ENCODE measurements at places on chromosomes 6 and 20. TPM values are rescaled to one million over a fixed set of nuclear protein-coding genes. Genes with fewer than 3 reads are reported as not detected.

DNA sequence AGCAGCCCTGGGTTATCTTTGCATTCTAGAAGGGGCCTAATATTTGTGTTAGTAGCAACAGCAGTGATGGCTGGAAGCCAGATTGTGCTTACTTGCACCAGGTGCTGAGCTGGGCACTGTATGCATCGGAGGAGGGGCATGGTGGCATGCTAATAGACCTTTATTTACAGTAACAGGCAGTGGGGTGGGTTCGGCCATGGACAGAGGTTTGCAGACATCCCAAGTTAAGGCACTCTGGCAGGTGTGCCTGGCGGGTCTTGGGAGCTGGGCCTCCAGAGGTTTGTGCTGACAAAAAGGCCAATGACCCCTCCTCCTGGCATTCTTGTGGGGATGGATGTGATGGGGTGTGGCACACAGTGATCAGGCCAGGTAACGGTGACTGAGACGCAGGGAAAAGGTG is 39.0 kb upstream of the CD93 start:
- H3K27ac ChIP-seq: no peak overlapping the region
- H3K4me1 ChIP-seq: peaks cover 6% of the 10 kb centered on the region
- H3K27me3 ChIP-seq: no peaks in the 10 kb centered on the region

The C6orf163 gene
- total RNA-seq: 3.8 TPM

GRCh38 chr6:4884646-4885340 is 108.6 kb downstream of the CDYL start:
- no peak for DNase-seq
- peaks cover 11% of the 10 kb centered on the region for H3K4me1 ChIP-seq
- no peak overlapping the region for H3K4me3 ChIP-seq
- no peaks in the 10 kb centered on the region for H3K27me3 ChIP-seq
- H3K36me3 ChIP-seq: no peaks in the 10 kb centered on the region

GRCh38 chr6:150169609-150170008 is 26.8 kb downstream of the PPP1R14C start:
- H3K4me3 ChIP-seq: no peak overlapping the region
- no peaks in the 10 kb centered on the region for H3K27me3 ChIP-seq
- H3K27ac ChIP-seq: no peak overlapping the region
- no peaks in the 10 kb centered on the region for H3K4me1 ChIP-seq
- DNase-seq: no peak

DNA sequence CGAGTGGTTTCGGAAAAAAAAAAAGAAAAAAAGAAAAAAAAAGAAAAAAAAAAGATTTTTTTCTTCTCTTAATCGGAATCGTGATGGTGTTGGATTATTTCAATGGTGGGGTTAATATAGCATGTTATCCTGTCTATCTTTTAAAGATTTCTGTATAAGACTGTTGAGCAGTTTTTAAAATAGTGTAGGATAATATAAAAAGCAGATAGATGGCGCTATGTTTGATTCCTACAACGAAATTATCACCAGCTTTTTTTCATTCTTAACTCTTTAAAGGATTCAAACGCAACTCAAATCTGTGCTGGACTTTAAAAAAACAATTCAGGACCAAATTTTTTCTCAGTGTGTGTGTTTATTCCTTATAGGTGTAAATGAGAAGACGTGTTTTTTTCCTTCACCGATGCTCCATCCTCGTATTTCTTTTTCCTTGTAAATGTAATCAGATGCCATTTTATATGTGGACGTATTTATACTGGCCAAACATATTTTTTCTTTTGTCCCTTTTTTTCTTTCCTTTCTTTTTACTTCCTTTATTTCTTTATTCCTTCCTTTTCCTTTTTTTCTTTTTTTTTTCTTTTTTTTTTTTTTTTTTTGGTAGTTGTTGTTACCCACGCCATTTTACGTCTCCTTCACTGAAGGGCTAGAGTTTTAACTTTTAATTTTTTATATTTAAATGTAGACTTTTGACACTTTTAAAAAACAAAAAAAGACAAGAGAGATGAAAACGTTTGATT is 3.6 kb downstream of the SOX4 start:
- peak overlapping the region; percentile 98 for H3K27ac ChIP-seq
- no peaks in the 10 kb centered on the region for H3K27me3 ChIP-seq
- no peak for DNase-seq
- H3K4me3 ChIP-seq: peak overlapping the region; percentile 97

DNA sequence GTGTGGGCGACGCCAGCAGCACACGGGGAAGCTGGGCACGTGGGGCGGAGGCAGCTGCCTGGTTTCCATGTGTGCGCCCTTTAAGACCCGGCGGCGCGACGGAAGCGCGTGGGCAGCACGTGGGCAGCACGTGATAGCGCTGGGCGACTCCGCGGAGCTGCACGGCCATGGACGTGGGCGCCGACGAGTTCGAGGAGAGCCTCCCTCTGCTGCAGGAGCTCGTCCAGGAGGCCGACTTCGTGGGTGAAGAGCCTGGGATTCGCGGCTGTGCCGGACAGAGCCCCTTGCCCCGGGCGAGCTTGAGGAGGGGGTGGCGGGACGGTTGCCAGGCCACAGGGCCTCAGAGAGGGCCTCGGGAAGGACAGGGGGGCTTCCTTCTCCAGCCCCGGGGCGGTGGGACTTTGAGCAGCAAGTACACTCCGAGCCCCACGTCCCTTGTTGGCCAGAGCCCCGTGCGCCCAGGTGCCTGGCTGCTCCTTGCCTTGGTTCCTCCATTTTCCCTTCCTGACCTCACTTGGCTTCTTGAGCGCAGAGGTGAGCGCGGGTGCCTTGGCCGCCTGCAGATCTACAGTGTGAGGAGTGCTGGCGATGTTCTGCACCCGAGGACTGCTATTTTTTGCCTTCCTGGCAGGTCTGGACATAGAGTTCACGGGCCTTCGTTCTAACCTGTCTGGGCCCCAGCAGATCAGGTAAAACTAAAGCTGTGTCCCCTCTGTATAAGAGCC is at the start of gene PNLDC1:
PNLDC1 (plus strand) TSS at position 136 of the 725 bp plus-strand sequence; CDS start at position 168, 32 bp downstream.
- no peak within 1 kb of the TSS for H3K4me3 ChIP-seq
- H3K27me3 ChIP-seq: no peaks in the 10 kb centered on the region
- DNase-seq: no peak
- no peak within 1 kb of the TSS for H3K27ac ChIP-seq
- no peaks in the 10 kb centered on the region for H3K4me1 ChIP-seq
- H3K36me3 ChIP-seq: peaks cover 21% of the 10 kb centered on the region

GRCh38 chr6:21856456-21856825 is 262.9 kb downstream of the SOX4 start:
- H3K36me3 ChIP-seq: no peaks in the 10 kb centered on the region
- no peak for DNase-seq
- H3K27me3 ChIP-seq: no peaks in the 10 kb centered on the region
- H3K4me1 ChIP-seq: no peaks in the 10 kb centered on the region

DNA sequence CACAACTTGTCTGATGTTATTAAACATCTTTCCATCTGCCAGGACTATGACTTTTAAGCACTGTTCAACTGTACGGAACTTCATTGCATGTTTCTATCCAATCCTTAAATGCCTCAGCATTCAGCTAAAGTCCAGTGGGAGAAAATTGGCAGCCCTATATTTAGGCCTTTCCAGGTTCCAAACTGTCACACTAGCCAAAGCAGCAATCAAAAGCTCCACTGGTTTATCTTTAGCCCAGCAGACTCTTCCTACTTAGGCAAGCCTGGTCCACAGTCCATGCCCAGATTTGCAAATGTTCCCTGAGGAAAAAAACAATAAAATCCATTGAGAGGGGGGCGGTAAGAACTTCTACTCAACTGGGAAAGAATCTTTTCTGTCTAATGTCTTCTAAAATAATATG is 349.1 kb upstream of the GJE1 start:
- no peak overlapping the region for H3K27ac ChIP-seq
- H3K4me1 ChIP-seq: peaks cover 8% of the 10 kb centered on the region
- no peaks in the 10 kb centered on the region for H3K27me3 ChIP-seq
- H3K4me3 ChIP-seq: no peak overlapping the region

The FRS3 gene
- total RNA-seq: 3.9 TPM

- no peak overlapping the region for H3K27ac ChIP-seq
- H3K4me3 ChIP-seq: no peak overlapping the region
- H3K27me3 ChIP-seq: no peaks in the 10 kb centered on the region
- H3K4me1 ChIP-seq: peaks cover 34% of the 10 kb centered on the region
These were observed 46.3 kb downstream of the NINL start for GRCh38 chr20:25538838-25539665.
